Activated CD4-positive, alpha-beta T cell treated with anti-CD3 and anti-CD28 coated beads for 4 hours (primary cell): ENCODE measurements at places on chromosomes 7 and 10.

DNA sequence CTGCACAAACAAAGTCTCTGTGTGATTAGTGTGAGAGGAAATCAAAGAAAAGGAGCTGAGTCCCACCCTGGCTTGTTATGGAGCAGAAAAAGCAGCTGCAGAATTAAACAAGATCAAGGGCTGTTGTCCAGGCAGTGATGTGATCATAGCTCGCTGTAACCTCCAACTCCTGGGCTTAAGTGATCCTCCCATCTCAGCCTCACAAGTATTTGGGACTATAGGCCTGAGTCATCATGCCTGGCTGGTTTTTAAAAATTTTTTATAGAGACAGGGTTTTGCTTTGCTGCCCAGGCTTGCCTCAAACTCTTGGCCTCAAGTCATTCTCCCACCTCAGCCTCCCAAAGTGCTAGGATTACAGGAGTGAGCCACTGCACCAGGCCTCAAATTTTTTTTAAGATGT lies 88.9 kb downstream of the IPMK start:
- no peak for DNase-seq

GRCh38 chr10:125083576-125083920 lies 76.8 kb downstream of the CTBP2 start:
- DNase-seq, result no peak

DNA sequence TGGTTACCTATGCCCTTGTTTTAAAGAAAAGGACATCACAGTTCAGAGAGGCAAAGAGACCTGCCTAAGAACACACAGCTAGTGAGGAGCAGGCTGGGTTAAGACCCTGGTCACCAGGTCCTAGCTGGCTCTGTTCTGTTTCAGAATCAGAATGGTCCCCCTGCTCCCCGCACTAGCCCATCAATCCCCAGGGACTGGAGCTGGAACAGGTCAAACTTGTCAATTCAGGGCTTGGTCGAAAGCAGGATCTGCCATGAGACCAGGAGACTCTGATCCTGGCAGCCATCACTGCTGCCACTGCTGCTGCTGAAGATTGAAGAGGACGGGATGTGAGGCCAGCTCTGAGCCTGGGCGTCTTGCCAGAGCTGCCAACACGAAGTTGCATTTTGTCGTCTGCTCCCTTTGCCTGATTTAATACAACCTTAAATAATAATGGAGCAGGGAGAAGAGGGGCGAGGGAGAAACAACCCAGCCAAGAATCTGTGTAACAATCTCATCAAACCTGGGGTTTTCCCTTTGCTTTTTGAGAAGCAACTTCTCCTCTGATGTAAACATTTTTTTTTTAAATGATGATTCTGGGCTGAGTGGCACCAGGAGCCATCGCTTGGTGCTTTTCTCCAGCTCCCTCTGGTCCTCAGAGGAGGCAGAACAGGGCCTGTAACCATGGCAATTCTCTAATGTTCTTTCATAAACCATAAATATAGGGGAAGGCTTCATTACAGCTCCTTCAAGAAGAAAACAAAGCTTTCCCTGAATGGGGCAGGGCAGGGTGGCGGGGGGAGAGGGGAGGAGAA lies 119.0 kb upstream of the SORCS3 start:
- DNase-seq, result no peak

- no peak for DNase-seq
Observed at GRCh38 chr10:79435271-79436065, 10.0 kb downstream of the ZCCHC24 start.

DNA sequence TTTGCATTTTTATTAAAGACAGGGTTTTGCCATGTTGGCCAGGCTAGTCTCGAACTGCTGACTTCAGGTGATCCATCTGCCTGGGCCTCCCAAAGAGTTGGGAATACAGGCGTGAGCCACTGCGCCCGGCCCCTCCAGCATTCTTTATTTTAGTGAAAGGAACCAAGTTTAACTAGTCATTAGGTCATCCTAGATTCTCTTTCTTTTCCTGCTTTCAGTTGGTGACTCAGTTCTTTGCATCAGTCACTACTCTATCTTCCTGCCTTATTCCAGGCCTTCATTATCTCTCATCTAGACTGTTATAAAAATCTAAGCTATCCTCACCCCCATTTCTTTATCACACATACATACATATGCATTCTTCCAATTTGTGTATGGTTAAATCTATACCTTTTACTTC lies 63.7 kb downstream of the PRSS58 start:
- no peak for DNase-seq

GRCh38 chr10:110033701-110034235 lies 26.0 kb downstream of the ADD3 start:
- DNase-seq, result no peak

- no peak for DNase-seq
Observed at GRCh38 chr10:104037261-104037951, 48.3 kb downstream of the COL17A1 start.

DNA sequence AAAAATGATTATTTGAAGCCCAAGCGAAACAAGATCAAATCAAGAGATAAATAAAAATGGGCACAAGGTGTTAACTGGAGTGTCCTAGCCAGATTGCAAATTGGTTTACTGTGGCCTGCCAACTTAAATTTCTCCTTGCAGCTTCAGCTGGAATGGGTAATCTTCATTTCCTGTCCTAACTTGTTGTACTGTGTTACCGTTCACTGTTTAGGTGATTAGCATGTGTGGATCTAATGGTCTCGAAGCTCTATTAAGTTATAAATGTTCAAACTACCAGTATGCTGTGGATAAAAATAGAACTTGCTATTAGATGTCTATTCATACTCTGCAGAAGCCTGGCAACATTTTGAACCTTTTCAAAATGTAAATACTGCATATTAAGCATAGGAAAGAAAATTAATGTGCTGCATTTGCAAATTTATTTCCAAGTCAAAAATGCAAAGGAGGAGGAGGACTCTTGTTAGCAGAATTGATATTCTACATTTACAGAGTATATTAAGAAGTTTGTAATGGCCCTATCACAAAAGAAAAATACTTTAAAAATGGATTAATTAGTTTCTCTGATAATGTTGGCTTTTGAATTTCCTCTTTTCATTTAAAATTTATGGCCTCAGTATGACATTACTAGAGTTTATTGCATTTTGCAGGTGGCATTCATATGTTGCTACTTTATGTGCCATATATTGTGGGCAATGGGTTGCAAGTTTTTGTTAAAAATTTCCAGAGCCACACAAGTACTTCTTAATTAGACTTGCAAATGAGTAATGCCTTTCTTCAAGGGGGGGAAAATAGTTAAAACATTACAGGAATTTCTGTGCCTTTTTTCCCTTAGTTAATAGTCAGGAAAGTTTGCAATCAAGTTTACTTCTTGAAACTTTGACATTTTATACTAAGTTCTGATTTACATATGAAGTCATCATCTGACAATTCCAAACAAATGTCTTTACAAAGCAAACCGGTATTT lies 92.1 kb downstream of the CABCOCO1 start:
- no peak for DNase-seq

- no peak for DNase-seq
Observed at GRCh38 chr7:96408881-96409280, 87.0 kb upstream of the SLC25A13 start.

DNA sequence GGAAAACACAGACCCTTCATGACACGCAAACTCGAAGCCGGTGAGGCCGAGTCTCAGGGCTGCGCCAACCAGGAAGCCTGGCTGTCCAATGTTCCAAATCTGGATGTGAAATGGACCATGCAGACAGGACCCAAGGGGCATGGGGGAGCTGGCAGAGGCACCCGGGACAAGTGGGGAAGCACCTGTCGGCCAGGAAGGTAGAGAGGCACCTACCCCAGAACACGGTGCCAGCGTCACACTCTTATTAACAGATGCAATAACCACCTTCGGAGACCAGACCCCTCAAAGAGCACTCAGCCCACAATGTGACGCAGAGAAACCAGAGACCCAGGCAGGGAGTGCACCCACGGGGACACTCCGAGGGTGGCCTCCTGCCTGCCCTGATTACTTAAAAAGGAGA lies 88.3 kb upstream of the PDGFA start:
- no peak for DNase-seq

DNA sequence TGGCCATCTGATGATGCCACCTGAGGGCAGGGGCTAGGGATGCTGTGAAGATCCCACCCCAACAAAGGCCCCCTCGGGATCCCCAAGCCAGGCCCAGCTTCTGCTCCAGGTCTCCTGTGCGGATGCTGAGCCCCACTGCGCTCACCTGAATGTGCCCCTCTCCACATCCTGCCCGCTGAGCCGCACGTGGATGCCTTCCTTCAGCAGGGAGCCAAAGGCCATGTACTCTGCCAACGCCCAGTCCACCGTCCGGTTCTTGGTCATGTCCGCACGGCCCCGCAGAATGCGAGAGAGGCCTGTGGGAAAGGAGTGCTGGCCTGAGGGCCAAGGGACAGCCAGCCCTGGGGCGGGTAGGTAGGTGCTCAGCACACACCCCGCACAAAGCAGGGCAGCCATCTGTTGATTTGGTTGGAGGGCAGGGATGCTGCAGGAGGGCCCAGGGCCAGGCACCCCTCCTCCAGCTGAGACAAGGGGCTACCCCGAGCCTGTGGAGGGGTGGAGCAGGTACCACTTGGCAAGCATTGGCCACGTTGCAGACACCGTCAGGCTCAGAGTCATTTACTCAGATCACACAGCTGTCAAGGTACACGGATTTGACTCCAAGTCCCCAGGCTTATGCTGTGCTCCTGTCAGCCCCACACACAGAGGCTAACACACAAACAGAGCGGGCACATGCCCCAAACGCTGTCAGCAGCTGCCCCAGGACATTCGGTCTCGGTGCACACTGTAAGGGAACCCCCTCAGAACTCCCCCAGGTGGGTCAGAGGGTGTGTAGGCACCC lies 19.2 kb downstream of the OGDHL start:
- DNase-seq, result no peak

DNA sequence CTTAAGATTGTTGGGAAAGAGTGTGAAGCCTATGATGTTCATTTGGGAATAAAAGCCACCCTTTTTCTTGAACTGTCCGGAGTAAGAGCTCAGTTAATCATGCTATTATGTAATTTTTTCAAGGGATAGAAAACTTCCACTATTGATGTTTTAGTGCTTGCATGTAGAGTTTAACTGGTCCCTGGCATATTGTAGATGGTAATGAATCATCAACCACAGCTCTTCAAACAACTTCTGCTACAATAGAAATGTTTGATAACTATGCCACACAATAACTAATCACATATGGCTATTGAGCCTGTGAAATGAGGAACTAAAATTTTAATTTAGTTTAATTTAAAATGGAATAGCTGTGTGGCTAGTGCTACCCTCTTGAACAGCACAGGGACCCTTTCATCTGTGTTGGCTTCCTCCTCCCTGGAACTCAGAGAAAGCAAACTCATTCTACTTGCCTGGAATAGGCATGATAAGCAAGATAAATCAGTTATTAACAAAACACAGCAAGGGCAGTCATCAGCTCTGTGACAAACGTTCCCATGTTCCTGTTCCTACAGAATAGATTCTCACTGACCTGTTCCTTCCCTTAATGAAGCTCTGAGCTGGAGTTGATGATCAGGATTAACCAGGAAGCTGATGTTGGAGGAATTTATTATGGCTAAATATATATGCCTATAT lies 4.9 kb upstream of the SRI start:
- no peak for DNase-seq

GRCh38 chr10:30456266-30456665 lies 22.3 kb downstream of the MAP3K8 start:
- DNase-seq, result no peak

DNA sequence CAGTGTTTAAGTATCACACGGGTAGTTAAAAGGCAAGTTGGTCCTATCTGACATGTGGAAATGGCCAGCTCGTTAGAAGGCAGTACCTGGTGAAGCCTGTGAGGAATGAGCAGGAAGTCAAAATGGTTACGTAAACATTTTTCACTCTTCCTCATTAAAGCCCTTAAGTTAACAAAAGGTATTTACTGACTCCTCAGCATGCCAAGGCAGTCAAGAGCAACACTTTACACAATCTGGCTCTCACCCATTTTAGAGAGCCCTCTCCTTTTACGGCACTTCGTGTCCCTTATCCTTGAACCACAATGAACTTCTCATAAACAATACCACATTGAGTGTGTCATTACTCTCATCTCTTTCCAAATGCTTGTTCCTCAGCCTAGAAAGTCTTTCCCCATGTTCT lies 11.0 kb upstream of the RSBN1L start:
- DNase-seq, result no peak

- DNase-seq, result no peak
Observed at GRCh38 chr7:24029068-24029467, 254.9 kb upstream of the NPY start.

- no peak for DNase-seq
Observed at GRCh38 chr7:133575726-133576440, 323.0 kb downstream of the EXOC4 start.

DNA sequence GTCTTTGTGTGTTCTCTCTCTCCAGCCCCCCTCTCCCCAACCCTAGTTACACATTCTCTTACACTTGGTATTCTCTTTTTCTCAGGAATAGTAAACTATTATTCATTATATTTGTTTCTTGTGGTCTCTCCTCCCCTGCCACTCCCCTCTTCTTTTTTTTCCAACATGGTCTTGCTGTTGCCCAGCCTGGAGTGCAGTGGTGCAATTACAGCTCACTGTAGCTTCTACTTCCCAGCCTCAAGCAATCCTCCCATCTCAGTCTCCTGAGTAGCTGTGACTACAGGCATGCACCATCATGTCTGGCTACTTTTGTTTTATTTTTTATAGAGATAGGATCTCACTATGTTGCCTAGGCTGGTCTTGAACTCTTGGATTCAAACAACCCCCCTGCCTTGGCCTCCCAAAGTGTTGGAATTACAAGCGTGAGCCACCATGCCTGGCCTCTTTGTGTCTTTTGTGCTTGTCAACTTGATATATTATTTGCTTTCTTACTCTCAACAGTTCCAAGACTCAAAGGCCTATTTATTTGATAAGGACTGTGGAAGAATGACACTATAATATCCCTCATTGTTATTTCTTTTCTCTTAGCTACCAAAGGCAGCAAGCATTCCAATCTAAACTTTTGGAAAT lies 66.9 kb downstream of the MLLT10 start:
- DNase-seq, result no peak

GRCh38 chr7:157595086-157595855 lies 258.5 kb downstream of the DNAJB6 start:
- no peak for DNase-seq

DNA sequence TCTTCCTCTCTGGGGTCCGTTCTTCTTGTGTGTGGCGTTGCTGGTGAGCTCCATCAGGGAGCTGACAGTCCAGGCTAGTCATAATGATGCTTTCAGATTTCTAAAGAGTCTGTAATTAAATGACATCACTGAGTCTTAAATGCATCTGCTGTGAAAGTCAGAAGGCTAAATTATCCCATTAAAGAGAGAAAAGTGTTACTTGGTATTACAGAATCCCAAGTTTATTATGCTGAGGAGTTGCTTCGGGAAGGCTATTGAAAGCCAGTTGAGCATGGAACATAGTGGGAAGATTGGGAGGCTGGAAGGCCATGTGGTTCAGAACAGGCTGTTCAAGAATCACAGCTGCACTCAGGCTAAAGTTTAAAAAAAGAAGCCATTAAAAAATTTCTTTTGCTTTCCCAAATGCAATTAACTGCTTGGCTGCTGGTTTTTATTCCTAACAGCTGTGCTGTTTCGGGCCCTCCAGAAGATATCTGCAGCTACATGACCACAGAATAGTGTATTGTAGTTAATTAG lies 342.6 kb upstream of the LRGUK start:
- DNase-seq, result no peak

GRCh38 chr7:36741866-36742265 lies 17.6 kb upstream of the AOAH start:
- no peak for DNase-seq

- no peak for DNase-seq
Observed at GRCh38 chr10:129949891-129950291, 14.2 kb downstream of the EBF3 start.

- no peak for DNase-seq
Observed at GRCh38 chr10:10891124-10892082, 126.3 kb upstream of the CELF2 start.
